ENCODE measurements at places on chromosomes 13 and 19.
A peak's percentile ranks its signal among the peaks of the same experiment; 100 is the strongest.

DNA sequence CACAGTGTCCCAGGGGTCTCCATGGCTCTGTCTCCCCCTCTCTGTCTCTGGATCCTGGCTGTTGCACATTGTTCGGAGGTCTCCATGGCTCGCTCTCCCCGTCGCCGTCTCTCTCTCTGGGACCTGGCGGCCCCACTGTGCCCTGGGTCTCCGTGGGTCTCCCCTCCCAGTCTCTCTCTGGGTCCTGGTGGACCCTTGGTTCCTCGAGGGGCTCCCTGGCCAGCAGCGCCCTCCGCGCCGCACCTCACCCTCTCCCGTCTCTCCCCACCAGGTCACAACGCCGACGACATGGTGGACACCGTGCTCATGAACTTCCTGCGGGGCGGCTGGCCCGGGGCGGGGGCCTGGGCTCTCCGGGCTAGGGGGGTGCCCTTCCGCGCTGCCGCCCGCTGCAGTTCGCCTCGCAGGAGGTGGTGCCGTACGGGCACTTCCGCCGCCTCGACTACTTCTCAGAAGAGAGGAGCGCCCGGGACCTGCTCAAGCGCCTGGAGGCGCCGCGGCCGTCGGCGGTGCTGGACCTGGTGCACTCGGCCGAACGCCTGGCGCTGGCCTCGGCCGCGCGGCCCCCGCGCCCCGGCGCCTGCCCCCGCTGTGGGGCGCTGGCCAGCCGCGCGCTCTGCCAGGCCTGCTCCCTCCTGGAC lies 29.1 kb downstream of the SIGLEC5 start:
- H3K36me3 ChIP-seq = no peaks in the 10 kb centered on the region
- H3K4me3 ChIP-seq = no peak overlapping the region
- H3K27me3 ChIP-seq = peaks cover 4% of the 10 kb centered on the region
- no peak for DNase-seq

DNA sequence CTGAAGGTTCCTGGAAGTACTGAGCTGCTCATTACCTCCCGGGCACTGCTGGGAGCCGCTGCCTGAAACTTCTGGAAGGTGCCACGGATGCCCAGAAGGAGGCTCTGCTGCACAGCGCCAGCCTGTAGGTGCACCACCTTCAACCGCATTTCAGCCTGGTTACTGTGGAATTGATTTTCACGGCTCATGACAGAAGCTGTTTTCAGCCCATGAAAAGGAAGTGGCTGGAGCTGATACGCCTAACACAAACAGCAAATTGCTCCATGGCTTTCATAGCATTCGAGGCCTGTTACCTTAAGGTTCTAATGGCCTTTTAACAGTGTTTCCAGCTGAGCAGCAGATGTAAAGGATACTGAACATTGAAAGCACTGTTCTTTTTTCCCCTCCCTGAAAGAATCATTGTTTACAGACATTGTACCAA lies 22.0 kb downstream of the GPC6 start:
- H3K27ac ChIP-seq = no peak overlapping the region
- H3K4me3 ChIP-seq = no peak overlapping the region
- no peak for DNase-seq
- H3K27me3 ChIP-seq = no peaks in the 10 kb centered on the region
- no peaks in the 10 kb centered on the region for H3K36me3 ChIP-seq

DNA sequence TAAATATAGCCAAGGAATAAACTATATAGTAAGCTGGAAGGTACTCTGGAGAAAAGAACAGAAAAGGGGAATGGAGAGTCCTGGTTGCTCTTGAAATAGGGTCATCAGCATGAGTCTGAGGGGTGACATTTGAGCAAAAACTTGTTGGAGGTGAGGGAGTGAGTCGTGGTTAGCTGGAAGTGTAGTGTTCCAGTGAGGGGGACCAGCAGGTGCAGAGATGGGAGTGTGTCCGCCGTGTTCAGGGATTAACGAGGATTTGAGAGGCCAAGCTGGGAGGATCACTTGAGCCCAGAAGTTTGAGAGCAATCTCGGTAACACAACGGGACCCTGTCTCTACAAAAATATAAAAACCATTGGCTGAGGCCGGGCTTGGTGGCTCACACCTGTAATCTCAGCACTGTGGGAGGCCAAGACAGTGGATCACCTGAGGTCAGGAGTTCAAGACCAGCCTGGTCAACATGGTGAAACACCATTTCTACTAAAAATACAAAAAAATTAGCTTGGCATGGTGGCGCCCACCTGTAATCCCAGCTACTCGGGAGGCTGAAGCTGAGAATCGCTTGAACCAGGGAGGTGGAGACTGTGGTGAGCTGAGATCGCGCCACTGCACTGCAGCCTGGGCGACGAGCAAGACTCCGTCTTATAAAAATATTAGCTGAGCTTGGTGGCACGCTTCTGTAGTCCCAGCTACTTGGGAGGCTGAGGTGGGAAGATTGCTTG lies 1.1 kb downstream of the SUPT5H start:
- H3K36me3 ChIP-seq = peaks cover 5% of the 10 kb centered on the region
- no peaks in the 10 kb centered on the region for H3K27me3 ChIP-seq
- H3K27ac ChIP-seq = peak overlapping the region; percentile 95
- peaks cover 51% of the 10 kb centered on the region for H3K4me1 ChIP-seq

DNA sequence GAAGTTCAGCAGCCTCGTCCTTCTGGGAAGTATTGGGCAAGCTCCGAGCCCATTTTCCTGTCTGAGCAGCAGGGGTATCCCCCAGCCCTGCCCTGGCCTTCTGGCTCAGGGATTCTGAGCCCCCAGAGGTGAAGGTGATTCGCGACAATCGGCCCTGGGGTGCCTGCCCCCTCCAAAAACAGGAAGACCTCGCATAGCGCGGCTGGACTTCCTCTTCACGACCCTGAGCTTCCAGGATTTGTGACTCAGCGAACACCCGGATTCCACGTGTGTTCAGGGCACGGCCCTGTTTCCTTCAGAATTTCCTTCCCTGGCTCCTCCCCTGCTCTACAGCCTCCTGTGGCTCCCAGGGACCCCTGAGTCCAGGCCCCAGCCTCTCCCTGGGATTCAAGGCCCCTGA lies at the start of gene SEMA6B:
SEMA6B (minus strand) TSS at position 116 of the 400 bp plus-strand sequence. CDS start 1,227 bp downstream, outside the sequence.
- H3K36me3 ChIP-seq = no peaks in the 10 kb centered on the region
- DNase-seq = no peak
- H3K27ac ChIP-seq = no peak within 1 kb of the TSS
- H3K27me3 ChIP-seq = no peaks in the 10 kb centered on the region

- H3K27ac ChIP-seq = no peak overlapping the region
- H3K4me1 ChIP-seq = no peaks in the 10 kb centered on the region
- DNase-seq = no peak
Measured at GRCh38 chr19:14700711-14701375, 11.0 kb downstream of the ZNF333 start.

GRCh38 chr19:19049406-19049805 lies 14.4 kb upstream of the SLC25A42 start:
- H3K27ac ChIP-seq = no peak overlapping the region
- H3K4me1 ChIP-seq = no peaks in the 10 kb centered on the region
- H3K4me3 ChIP-seq = no peak overlapping the region
- no peaks in the 10 kb centered on the region for H3K27me3 ChIP-seq
- H3K36me3 ChIP-seq = peaks cover 9% of the 10 kb centered on the region
- no peak for DNase-seq

DNA sequence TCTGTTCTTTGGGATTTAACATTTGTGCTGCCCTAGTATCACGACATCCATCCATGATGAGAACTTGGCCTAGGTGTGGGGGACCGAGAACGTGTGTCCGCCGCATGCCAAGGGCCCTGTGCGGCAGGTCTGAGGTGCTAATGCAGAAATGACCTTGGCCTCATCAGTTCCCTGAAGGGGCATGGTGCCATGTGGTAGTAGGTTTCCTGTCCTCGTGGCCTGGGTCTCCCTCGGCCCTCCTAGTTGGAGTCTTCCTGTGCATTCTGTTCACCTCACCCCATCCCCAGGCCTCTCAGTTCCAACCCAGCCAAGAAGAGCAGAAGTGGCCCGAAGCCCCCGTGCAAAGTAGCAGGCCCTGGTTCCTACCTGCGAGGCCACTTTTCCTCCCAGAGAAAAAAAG lies 59.8 kb downstream of the GGACT start:
- no peak overlapping the region for H3K4me3 ChIP-seq
- no peak overlapping the region for H3K27ac ChIP-seq

DNA sequence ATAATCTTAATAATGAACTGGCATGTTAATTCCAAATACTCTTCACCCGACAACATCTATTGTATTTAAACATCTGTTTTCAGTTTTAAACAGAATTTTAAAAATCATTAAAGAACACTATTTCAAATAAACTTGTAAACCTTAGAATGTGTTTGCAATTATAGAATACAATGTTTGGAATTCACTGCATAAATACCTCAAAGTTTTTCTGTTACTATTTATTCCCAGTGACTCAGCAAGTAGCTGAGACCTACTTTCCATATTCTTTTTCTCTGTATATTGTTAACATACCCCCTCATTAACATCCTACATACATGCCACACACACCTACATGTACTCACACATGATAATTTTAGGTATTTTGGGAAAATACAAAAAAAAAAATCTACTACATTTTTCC lies 1134.3 kb downstream of the SLITRK1 start:
- no peak overlapping the region for H3K27ac ChIP-seq
- H3K4me1 ChIP-seq = no peaks in the 10 kb centered on the region
- H3K36me3 ChIP-seq = no peaks in the 10 kb centered on the region
- DNase-seq = no peak
- no peaks in the 10 kb centered on the region for H3K27me3 ChIP-seq

- no peak overlapping the region for H3K4me3 ChIP-seq
- no peak for DNase-seq
- no peak overlapping the region for H3K27ac ChIP-seq
- no peaks in the 10 kb centered on the region for H3K27me3 ChIP-seq
- H3K4me1 ChIP-seq = no peaks in the 10 kb centered on the region
Measured at GRCh38 chr19:33403221-33403972, 29.9 kb downstream of the CEBPG start.

DNA sequence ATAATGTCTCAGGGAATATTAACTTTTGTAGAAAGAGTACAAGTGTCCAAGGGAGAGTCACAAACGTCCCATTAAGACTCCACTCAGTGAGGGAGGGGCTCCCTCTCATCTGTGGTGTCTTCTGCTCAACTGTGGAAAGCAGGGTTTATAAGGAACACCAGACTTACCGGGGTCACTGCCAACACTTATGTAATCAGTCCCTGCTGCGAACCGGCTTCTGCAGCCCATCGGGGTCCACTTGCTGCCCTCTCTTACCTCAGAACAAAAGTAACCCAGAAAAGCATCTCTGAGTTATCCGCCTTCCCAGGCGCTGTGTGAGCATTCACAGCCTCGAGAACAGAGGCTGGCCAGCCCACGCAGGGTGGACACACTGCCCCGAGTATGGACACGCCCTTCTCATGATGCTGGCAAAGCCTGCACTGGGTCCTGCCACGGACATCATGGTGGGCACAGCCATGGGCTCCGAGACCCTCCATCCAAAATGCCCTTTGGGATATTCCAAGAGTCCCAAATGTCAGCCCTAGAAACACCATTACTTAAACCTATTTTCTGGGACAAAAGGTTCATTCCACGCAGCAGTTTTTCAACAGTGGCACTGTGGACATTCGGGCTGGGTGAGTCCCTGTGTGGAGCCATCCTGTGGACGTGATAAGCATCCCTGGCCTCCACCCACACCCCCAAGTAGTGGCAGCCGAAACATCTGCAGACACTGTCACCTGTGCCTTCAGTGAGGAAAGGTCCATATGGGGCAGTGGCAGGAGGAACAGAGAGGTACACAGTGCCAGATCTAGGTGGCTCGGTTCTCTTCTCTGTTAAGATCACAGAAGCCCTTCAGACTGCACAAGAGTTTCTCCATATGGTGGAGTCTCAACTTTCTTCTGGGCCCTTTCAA lies 63.9 kb downstream of the STK24 start:
- H3K4me1 ChIP-seq = peaks cover 69% of the 10 kb centered on the region
- no peaks in the 10 kb centered on the region for H3K36me3 ChIP-seq
- H3K27me3 ChIP-seq = no peaks in the 10 kb centered on the region
- H3K27ac ChIP-seq = no peak overlapping the region
- no peak for DNase-seq

Measured in CD8-positive, alpha-beta memory T cell (primary cell).